ENCODE measurements at places on chromosomes 2 and 18.

DNA sequence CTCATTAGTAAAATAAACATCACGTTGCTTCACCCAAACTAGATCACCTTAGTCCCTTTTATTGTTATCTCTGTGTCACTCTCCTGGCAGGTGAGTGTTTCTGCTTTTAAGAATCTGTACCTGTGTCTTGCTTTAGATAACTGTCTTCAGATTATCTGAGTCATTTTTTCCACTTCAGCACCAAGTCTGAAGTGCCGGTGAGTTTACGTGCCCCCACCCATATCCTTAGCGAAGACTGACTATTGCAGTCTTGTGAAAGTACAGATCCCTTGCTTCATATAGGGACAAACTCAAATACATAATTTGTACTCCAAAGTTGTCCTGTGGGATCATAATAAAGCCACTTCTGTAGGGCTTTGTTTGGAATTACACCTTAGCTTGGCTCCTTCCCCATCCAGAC is 41.1 kb downstream of the SCN2A start:
- DNase-seq = no peak

- DNase-seq = no peak
Measured at GRCh38 chr2:54803783-54804751, 80.6 kb downstream of the EML6 start.

DNA sequence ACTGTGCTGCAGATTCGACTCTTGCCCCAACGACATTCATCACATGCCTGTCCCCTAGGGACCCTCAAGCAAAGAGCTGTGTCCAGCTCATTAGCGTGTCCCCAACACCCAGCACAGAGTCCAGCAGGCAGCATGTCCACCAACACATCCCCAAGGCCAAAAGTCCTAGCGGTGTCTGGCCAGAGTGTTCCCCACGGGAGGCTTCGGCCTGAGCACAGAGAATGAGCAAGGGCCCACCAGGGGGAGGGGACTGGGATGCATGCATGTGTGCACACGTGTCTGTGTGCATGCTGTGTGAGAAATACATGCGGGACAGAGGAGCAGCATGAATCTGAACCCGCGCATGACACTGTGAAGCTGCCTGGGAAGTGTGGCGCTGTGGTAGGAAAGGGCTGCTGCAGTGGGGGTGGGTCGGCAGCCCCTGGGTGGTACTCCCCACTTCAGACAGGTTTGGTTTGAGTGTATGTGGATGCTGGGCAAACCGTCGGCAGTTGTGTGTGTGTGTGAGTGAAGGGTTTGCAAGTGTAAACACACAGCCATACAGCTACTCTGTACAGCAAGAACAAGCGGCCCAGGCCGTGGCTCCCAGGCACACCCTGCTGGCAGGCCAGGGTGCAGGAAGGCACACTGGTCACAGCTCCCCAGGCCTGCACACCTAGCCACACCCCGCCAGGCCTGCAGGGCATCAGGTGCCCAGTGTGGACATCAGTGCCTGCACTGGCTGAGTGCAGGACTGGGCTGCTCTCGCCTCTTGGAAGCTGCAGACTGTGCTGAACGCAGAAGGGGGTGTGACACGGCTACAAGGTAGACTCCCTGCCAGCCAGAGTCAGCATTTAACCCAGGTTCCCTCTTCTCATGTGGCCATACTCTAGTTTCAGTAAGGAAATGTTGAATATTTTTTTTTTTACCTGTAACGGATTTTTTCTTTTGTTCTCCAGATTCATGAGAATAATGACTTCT is 19.5 kb upstream of the HES6 start:
- DNase-seq = no peak

DNA sequence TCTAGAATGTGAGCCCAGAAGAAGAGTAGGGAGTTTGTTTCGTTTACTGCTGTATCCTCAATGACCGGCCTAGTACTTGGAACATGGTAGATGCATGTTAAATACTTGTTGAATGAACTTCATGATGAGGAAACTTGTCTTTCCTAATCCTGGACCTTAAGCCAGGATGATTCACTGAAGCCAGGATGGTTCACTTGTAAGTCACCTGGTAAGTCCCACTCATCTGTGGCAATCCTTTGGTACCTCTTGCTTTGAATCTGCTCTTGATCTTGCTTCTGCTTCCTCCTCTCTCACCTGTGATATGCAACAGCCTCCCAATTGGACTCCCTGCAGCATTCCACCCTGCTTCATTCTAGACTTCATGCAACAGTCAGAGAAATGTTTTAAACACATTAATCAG is 43.6 kb downstream of the QPCT start:
- DNase-seq = no peak

GRCh38 chr18:11251891-11252270 is 102.5 kb upstream of the PIEZO2 start:
- DNase-seq = no peak

- DNase-seq = no peak
Measured at GRCh38 chr2:20915271-20915670, 92.4 kb upstream of the LDAH start.

DNA sequence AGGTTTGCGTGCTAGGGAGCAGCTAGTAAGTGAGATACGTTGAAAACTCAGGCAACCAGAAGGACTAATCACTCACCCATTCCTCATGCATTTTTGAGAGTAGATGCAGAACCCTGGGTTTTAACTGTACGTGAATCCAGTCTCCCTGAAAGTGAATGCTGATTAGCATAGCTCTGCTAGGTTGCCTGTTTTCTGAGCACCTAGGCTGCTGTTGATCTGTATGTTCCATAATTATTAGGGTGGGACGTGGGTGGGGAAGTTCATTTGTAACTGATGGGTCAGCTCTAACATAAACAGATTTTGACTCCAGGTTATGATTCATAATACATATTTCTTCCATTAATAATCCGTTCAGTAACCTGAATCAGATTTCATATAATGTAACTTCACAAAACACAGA is 379.0 kb upstream of the FANCL start:
- DNase-seq = peak; percentile 35

GRCh38 chr18:48050176-48050575 is 119.7 kb upstream of the SMAD2 start:
- no peak for DNase-seq

- peak; percentile 43 for DNase-seq
Measured at GRCh38 chr2:58204195-58204959, 36.7 kb downstream of the FANCL start.

DNA sequence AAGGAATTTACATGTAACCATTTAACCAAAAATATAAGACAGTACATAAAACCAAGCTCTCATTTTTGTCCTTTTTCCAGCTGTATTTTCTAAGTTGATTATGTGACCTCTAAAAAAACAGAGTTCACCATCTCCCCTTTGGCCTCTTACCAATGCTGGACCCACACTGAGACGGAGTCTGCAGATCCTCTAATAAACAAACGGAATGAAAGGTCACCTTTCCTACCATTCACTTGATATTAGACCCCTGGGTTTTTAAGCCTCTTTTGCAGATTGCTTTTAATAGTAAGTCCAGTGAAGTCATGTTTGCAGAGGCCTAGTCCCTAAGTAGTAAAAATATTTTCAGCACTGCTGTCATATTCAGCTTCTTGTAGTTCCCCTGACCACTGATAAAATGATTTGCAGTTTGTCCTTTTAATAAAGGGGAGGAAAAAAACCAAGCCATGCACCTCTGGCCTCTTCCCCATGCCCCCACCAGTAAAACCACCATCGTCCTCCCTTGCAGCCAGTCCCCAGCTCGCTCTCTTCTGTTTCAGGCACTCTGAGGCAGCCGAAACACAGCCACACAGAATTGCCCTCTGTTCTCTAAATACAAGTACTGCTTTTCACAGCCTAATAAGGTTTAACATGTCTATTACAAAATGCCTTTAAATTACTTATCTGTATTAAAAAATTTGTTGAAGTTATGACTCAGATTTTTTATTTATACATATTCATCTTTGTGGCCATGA is 427.5 kb downstream of the PARD3B start:
- DNase-seq = no peak

DNA sequence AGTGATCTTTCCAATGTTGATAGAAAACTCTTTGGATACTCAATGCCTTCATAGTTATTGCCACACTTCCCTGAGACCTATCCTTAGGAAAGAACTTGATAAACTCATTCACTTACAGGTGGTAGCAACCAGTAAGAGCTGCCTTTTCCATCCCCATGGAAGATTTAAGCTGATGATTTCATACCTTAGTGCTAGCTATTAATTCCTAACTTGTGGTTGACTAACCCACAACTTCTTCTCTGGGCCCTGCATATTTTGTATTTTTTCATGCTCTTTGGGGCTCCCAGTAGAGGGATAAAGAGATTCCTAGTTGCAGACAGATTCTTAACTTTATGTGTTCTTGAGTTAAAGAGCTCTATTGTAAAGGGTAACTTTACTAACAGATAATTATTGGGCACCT is 25.2 kb upstream of the SIX3 start:
- no peak for DNase-seq

DNA sequence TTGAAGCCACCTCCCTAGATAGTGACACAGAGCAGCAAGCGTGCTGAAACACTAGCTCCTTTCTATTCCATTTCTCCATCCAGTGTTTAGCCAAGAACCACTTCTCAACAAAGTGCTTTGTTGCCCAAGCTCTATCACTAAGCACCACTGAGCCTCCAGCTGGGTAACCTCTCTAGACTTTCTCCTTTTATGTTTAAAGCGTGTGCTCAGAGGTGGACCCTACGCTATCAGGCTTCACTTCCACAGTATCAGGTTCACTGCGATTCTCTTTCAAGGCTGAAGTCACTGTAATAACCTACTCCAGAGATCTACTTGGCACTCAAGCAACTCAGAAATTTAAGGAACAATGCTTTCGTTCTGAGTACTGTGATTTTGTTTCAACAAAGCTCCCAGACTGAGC is 197.9 kb downstream of the LNPK start:
- DNase-seq = no peak

DNA sequence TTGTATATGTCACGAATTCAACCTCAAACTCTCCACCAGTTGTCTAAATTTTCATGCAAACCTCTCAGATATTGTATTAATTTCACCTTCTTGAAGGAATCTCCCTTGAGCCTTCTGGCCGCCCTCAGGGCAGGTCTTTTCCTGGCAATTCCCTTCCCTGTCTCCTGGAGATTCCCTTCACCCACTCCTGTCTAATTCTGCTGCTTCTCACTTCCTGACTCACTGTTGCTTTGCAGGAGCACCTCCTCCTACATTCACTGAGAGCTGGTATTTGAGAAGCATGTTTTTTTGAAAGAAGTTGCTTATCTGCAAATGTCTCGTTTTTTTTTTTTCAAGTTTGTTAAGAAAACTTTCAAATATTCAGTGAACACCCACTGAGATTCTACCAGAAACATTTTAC is 79.9 kb upstream of the OTOS start:
- DNase-seq = no peak

DNA sequence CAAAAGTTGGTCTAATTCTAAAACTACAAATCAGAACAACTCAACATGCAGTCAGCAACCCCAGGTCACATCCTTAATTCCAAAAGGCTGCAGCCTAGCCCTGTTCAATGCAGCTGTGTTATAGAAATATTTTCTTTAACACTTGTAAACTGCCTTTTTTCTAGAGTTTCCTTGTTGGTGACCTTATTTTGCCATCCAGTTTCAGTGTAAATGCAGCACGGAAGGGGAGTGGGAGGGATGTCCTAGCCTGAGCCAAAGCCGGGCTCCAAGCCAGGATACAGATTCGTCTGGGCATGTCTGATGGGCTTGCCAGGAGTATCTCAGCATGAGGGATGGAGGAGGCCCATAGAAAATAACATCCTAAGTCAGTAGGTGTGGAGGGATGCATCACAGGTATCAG is 17.7 kb upstream of the SP3 start:
- no peak for DNase-seq

DNA sequence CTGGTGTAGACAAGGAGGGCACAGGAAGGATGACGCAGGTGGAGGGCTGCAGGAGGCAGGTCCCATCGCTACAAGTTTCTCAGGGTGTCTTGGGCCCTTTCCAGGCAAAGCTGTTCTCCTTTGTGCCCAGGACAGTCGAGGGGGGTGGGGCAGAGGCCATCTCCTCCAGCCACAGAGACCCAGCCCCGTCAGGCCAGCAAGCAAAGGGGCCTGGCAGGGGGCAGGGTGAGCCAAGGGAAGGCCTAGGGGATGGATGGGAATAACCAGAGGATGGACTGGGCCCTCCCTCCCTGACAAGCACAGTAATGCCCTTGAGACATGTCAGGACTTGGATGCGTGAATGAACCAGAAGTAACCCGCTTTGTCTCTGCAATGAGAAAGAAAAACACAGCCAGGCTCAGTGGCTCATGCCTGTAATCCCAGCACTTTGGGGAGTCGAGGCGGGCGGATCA is 6.3 kb downstream of the TCF23 start:
- DNase-seq = no peak

DNA sequence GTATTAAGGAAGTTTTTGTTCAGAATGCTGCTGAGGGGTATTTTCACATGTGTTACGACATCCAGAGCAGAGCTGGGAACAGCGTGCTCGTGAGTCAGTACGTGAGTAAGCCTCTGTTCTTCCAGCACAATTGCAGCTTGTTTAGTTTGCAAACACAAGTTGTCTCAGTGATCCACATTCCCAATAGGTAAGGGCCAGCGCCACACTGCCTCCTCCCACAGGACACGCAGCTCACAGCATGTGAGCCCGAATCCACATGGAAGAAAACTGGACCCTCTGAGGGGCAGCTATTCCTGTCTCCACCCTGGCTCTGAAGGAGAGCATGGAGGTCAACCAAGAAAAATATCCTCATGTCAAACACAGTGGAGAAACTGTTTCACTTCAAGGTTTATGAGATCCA is 173.9 kb upstream of the PID1 start:
- peak; percentile 94 for DNase-seq

DNA sequence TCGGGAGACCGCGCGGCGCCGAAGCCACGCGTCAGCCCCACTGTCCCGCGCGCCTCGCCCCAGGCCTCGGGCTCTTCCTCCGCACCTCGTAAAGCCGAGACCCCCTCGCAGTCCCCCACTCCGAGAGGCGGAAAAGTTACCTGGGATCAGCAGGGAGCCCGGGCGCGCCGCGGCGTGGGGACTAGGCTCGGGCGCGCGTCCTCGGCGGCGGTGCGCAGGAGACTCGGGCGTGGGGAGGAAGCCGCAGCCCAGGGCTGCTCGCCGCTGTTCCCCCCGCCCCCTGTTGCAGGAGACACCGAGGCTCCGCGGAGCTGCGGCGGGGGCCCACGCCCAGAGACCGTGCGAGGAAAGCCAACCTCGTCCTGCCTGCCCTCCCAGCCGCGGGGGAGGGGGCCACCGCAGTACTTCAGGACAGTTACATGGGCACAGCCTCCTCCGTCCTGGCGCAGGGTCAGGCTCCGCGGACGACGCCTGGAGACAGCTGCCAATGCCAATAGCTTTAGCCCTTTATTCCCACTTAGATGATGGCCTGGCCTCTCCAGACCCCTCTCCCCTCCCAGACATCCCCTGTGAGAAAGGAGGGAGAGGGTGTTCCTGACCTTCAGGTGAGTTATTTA is at the start of gene EPB41L3:
Gene EPB41L3 (minus strand): TSS at position 225 of the 617 bp plus-strand sequence. CDS start 54,814 bp downstream, outside the sequence.
- no peak for DNase-seq

GRCh38 chr2:122955776-122956175 is 1069.3 kb upstream of the CNTNAP5 start:
- DNase-seq = no peak

- no peak for DNase-seq
Measured at GRCh38 chr2:200383380-200384110, 77.1 kb downstream of the SPATS2L start.

DNA sequence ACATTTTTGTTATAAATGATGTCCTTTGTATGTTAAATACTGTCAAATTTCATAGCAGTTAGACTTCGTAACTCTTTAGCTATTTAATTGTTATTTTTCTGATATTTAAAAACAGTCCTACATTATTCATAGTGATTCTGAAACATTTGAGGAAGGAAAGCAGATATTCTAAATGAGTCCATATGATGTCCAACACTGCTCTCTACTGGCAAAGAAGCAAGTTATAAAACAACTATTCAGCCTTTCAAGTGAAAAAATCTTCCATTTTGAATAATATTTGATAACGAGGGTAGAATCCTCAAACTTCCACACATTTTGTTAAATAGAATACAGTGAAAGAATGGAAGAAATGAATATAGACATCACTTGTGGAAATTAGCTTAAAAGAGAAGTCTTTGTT is 220.8 kb downstream of the GULP1 start:
- no peak for DNase-seq

Measured in Panc1 (cell line).